ENCODE measurements at places on chromosomes 16 and 17.

GRCh38 chr16:31064882-31065461 is 9.1 kb downstream of the ZNF668 start:
- no peak for DNase-seq

- no peak for DNase-seq
Measured at GRCh38 chr16:84948851-84949610, 62.3 kb downstream of the ZDHHC7 start.

- no peak for DNase-seq
Measured at GRCh38 chr17:19024101-19025078, 19.8 kb upstream of the FAM83G start.

GRCh38 chr16:78389009-78389498 is 289.6 kb downstream of the WWOX start:
- no peak for DNase-seq

DNA sequence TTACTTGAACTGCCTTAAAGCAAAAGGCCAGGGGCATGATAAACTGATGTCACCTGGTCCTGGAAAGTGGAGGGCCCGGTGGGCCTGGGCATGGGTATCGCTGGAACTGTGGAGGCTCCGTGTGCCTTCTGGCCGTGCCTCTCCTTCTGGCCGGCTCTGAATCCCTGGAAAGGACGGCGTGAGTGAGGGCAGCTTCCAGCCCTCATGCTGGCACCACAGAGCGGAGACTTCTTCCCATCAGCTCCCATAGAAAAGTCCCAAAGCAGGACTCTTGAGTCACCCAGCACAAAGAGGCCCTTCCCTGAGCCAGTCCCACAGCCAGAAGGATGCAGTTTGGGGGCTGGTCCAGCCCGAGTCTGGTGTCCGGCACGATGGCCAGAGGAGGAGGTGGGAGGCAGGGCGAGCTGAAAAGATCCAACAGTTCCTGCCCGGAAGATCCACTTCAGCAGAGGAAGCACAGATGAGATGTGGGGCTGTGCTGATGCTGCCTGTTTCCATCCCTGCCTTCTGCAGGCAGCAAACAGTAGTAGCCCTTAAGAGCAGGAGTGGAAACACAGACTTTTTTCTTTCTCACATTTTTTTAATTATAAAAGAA is 7.8 kb downstream of the GAA start:
- no peak for DNase-seq

GRCh38 chr17:40157973-40158372 is 17.6 kb downstream of the CASC3 start:
- DNase-seq: no peak

GRCh38 chr17:17566896-17567513 is 24.5 kb downstream of the PEMT start:
- DNase-seq: peak; percentile 85

DNA sequence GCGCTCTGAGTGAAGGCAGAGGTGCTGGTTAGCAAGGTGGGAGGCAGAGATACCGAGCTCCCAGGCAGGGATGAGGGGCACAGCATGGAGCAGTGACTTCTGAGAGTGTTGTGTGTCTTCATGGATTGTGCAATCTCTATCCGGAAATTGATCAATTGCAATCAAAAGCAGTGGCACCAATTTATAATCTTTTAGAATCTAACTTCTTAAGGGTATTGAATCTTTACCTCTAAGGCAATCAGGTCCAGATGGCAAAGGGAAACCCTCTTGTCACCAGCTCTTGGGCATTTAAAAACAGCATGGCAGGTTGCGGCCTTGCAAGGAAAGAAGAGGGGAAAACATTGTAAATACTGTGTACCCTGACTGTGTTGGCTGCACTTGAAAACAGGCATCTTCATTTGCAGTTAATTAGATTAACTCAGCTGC is 58.0 kb upstream of the MRTFB start:
- DNase-seq: no peak

GRCh38 chr17:77288115-77288619 is 147.4 kb downstream of the SEC14L1 start:
- no peak for DNase-seq

DNA sequence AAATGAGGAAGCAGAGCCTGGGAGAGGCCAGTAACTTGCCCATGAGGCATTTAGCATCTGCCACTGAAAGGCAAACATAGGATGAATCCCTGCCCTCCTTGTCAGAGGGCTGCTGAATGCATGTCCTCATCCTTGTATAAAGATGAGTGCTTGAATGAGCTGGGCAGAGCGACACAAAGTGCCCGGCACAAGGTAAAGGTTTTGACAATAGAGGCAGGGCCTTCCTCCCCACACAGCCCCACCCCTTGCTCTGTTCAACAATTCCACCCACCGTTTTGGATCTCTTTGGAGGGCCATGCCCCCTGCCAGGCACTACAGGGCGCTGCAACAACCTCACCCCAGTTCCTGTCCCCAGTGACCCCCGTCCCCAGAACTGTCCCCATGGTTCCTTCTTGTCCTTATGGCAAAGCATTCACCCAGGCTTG is 1.4 kb upstream of the KRT19 start:
- no peak for DNase-seq

DNA sequence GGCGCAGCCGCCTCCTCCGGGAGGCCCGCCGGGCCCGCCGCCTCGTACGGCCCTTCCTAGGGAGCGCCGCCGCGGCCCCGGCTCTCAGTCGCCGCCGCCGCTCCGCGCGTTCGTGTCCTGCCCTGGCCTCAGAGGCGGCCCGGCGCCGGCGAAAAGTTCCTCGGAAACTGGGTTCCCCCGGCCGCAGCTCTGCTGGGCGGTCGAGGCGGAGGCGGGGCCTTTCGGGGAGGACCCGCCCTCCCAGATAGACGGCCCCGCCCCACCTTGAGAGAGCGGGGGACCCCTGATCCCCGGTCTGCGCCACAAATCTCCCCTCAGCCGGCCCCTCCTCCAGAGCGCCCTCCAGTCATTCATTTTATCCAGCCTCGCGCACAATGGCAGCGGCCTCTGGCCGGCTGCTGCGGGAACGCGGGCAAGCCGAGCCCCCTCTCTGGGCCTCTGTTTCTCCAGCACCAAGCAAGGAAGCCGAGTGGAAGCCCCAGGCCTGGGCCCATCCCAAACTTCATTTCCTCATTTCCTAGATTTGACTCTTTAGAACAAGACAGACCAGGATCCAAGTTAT is at the start of gene SREBF1:
TSS of gene SREBF1 (minus strand) at position 169 of the 562 bp plus-strand sequence. CDS start 169 bp downstream, outside the sequence.
- DNase-seq: peak; percentile 61

GRCh38 chr16:63241497-63242028 is 1205.3 kb upstream of the CDH8 start:
- no peak for DNase-seq

GRCh38 chr17:81878294-81878693 is 7.2 kb upstream of the ARHGDIA start:
- DNase-seq: no peak

DNA sequence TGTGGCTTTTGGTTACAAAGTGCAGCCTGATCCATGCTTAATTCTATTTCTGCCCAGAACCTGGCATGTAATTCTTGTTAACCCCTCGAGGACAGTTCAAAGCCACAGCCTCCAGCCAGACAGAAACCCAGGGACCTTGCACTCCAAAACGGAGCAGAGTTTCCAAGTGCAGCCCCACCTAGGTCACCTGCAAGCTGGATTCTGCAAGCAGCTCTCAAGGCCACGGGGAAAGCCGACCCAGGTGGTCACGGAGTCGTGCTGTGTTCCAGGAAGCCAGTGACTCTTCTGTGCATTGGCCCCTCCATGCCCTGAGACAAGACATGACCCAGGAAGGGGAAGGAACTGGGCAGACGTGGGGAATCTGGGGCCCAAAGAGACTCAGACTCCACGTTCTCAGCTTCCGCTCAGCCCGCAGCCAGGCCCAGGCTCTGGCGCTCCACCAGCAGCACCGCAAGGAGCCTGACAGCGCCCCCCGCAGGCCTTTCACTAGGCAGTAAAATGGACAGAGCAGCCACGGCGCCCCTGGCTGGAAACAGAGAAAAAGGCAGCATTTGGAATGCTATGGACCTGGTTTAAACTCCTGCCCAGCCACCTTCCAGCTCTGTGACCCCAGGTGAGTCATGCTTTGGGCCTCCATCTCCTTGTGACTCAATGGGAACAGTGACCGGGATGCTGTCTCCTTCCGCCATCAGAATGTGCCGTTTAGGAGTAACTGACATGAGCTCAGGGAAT is 27.3 kb upstream of the GSG1L start:
- DNase-seq: no peak

DNA sequence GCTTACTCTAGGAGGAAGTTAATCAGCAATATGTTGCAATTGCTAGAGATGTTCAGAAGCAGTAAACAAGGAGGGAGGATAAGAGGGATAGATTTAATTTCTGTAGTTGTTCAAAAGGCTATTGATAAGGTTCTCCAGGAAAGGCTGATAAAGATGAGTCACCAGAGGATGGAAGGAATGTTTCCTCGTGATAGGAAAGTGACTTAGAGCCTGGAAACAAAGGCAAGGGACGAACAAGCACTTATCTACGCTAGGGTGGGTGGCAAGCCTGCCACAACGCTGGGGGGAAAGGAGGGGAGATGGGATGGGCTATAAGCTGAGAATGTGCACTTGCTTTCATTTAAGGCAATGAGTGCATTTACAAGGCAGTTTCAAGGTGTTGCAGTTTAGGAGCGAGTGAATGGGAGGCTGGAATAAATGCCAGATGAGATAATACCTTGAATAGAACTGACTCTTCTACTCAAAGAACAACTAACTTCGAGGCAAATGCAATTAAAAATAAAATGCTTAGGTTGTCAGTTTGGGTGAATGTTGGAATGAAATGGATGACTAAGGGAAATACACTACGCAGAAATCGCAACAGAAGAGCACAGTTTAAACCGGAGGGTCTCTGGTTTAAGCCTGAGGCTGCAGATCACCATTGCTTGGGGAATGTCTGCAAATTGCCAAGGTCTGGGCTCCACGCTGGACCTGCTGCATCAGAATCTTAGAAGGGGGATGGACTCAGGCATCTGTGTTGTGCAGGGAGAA is 76.0 kb upstream of the RBBP6 start:
- no peak for DNase-seq

- no peak for DNase-seq
Measured at GRCh38 chr17:13212860-13213259, 195.0 kb upstream of the ELAC2 start.

DNA sequence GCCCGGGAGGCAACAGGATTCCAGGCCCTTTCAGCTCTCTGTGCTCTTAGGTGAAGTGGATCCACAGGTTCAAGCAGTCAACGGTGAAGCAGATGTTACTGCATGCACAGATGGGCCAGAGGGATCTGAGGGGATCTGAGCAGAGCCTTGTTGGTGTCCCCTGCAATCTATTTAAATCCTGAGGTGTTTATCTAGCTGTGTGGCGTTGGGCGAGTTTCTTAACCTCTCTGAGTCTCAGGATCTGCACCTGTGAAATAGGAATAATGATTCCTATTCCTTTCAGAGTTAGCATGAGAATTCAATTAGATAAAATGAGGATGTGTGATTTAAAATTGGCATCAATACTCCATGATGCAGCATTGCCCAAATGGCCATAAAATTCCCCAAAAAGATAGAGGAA is 237.3 kb upstream of the CDH5 start:
- no peak for DNase-seq

- peak; percentile 63 for DNase-seq
Measured at GRCh38 chr17:2903193-2903974, 107.1 kb downstream of the RAP1GAP2 start.
